Esophagus mucosa (tissue), 1 donor: ENCODE measurements at places on chromosomes 1 and 21. TPM values are rescaled to one million over a fixed set of nuclear protein-coding genes. Genes with fewer than 3 reads are reported as not detected.

- no peak for ATAC-seq
Observed at GRCh38 chr1:101451888-101452287, 215.1 kb downstream of the S1PR1 start.

- ATAC-seq = no peak
Observed at GRCh38 chr1:23644555-23644866, 47.1 kb upstream of the RPL11 start.

DNA sequence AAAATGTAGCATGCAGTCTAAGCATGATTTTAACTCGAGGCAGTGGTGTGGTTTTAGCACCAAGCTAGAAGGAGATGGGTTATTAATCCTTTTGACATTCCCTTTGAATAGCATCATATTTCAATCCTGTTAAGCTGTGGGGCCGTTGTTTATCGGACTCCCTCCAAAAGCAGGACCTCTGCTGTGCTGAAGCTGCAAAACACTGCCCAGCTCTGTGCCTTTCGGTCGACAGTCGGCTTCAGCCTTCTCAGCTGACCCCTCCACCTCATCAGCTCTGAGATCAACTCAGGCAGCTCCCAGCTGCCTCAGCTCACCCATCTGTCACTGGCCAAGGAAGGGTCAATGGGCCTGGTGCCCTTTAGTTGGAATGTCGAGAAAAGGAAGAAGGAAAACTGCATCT lies 95.5 kb downstream of the KAZN start:
- ATAC-seq = no peak

GRCh38 chr21:26795412-26795805 lies 49.8 kb downstream of the ADAMTS1 start:
- no peak for ATAC-seq

GRCh38 chr1:68221980-68222373 lies 10.3 kb downstream of the WLS start:
- ATAC-seq = peak; percentile 22

DNA sequence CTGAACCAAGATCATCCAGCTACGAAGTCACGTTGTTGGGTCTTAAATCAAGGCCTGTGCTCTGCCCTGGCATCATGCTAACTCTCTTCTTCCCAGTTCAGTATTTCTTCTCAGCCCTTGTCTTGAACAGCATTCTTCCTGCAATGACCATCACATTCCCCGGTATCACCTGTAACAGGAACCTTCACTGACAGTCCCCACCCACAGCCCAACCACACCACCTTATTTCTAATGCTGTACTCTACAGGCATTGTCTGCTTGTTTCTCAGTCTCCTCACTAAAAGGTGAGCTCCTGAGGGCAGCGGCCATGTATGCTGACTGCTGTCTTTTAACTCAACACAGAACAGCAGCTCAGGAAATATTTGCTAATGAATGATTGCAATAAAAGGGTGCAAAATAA lies 54.0 kb downstream of the DAB1 start:
- ATAC-seq = no peak

- no peak for ATAC-seq
Observed at GRCh38 chr1:244605835-244606370, 47.0 kb upstream of the DESI2 start.

- ATAC-seq = peak; percentile 7
Observed at GRCh38 chr21:26844258-26845065, 747 bp downstream of the ADAMTS1 start.

DNA sequence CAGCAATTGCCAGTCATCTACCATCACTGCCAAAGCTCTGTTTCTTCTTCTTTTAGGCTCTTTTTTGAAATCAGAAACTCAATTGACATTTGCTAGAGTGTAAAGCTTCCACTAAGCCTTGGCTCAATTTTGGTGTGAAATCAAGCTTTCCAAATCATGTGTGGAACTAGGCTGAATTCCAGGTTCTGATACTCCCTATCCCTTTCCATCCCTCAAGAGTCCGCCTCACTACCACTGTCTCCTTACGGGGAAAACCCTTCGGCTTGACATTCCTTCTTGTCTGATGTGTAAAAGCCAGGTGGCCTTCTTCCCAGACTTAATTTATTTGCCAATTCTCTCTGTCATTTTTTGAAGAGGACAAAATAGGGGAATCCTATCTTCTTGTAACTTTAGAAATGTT lies 47.2 kb upstream of the PRMT6 start:
- no peak for ATAC-seq

DNA sequence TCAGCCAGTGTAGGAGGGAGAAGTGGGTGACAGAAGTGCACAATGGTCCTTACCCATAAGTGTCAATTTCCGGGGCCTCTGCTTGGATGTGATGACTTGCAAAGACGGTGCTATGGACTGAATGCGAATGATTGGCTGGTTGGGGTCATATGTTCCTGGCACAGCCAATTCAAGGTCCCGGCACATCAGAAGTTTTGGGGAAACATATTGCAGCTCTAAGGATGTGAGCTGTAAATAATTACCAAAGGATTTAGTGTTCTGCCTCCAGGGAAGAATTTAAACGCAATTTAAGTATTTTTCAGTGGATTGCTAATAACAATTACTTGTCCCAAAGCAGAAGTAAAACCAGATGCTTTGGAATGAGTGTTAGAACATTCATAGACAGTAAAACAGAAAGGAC lies 26.9 kb upstream of the EXOSC10 start:
- ATAC-seq = no peak

DNA sequence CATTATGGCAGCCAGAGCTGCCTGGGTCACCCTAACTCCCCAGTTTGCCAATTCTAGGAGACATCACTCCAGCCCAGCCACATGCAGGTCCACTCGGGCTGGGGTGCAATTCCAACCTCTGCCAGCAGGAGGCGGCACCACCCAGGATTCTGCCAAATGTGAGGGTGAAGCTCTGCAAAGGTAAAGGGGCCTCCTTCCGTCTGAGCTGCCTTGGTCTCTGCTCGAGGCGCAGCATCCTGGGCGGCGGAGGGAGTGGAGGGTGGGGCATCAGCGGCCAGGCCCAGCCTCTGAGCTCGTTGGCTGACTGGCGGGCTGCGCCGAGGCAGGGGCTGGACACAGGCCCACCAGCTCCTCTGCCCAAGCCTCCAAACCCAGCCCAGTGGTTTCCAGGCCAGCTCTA lies 63.8 kb downstream of the ARHGEF16 start:
- no peak for ATAC-seq

DNA sequence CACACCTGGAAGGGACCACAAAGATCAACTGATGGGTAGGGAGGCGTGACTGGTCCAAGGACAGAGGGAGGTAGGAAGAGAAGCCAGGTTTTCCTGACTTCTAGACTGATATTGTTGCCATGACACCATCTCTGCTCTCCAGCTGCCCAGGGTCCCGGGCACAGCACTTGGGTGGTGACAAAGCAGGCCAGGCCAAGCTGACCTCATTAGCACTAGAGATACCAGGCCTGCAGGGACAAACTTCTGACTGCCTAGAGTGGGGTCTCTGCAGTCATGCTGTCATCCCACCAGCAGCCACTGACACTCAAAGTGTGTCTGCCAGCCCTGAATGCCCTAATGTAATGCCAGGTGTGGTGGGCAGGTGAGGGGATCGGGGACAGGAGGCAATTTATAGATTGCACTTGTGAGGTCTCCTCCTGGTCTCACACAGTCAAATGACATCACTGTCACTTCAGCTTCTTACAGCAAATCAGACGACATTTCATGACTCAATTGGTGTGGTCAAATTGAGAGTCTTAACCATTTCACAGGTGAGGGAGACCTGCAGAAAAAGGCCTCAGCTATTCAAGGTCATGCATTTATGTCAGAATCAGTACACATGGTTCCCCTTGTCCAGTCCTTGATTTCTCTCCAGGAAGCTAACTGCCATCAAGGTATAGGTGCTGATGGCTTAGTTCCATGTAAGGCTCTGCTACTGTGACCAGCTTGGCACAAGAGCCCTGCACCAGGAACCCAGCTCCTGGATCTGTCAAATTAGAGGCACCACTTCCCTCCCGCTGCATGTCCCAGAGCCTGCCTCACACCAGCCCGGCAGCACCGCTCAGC lies 2.7 kb downstream of the SLC9A1 start:
- no peak for ATAC-seq

DNA sequence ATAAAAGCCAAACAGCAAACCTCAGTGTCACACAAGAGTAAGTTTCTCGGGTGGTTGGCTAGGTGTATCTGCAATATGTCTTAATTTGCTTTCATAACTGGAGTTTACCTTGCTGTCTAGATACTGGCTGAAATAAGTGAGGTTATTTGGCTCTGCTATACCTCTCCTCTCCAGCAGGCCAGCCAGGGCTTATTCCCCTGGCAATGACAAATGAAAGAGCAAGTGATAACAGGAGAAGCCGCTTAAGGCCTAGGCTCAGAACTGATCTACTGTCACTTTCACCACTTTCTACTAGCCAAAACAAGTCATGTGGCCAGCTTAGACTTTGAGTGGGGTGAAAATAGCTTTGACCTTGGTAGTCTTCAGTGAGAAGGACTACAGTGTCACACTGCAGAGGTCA lies 4.8 kb upstream of the RPE65 start:
- peak; percentile 59 for ATAC-seq

Gene GJA4
- 2.0 TPM for total RNA-seq

Gene OLIG2
- total RNA-seq = not detected

Gene OLFML2B
- total RNA-seq = 0.72 TPM

Gene IGSF5
- not detected for total RNA-seq

Gene GPR153
- total RNA-seq = 9.1 TPM

Gene SLC35A3
- 21.9 TPM for total RNA-seq

Gene PTP4A2
- 100 TPM for total RNA-seq

Gene HAO2
- not detected for total RNA-seq

Gene OPTC
- not detected for total RNA-seq

Gene APP
- 185 TPM for total RNA-seq
